ENCODE measurements at places on chromosomes 5 and 9.

DNA sequence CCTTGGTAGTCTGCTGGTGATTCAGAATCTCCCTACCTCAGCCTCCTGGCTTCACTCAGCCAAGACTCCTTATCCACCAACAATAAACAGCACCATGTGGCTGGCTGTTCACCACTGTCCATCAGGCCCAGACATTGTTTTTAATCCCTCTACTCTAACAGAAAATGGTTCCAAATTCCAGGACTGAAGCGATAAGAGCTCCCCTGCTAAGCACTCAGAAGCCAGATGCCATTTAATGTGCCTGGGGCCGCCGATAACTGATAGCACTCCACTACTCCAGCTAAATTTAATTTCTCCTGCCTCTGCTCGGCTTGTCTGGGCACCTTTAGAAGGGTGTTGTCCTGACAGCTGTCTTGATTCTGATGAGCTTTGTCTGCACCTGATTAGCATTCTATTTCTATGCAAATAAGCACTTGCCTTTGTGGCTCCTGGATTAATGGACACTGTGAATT is 47.1 kb downstream of the ZNF622 start:
- peaks cover 36% of the 10 kb centered on the region for H3K27me3 ChIP-seq
- no peak overlapping the region for H3K4me3 ChIP-seq
- DNase-seq = no peak
- H3K27ac ChIP-seq = no peak overlapping the region
- H3K36me3 ChIP-seq = no peaks in the 10 kb centered on the region
- no peaks in the 10 kb centered on the region for H3K4me1 ChIP-seq

GRCh38 chr9:85079349-85079748 is 409.8 kb downstream of the NTRK2 start:
- H3K27ac ChIP-seq = no peak overlapping the region
- H3K36me3 ChIP-seq = peaks cover 2% of the 10 kb centered on the region
- H3K27me3 ChIP-seq = peaks cover 12% of the 10 kb centered on the region
- H3K4me3 ChIP-seq = no peak overlapping the region

DNA sequence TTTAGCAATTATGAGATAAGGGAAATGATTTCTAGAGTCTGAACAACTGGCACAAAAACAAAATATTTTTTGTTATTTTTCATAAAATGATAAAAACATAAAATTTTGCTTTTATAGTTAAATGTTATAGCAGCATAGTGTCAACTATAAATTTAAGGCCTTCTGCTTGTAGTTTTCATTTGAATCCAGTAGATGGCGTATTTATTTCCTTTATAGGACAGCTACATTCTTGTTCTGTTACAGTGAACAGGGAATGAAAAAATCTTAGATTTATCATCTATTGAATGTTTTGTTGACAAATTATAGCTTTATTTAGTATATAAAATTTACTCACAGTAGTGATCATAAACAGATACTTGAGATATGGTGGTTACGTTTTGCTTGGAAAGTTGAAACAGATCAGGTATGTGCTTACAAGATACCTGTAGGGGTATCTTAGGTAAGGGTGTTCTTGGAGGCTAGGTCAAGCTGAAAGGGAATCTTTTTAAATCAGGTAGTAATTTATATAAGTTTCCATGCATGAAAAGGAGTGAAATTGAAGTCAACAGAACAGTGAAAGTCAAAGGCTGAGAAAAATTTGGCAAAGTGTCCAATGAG is 239.3 kb upstream of the GRIN3A start:
- no peaks in the 10 kb centered on the region for H3K4me1 ChIP-seq
- H3K4me3 ChIP-seq = no peak overlapping the region
- H3K27me3 ChIP-seq = peaks cover 16% of the 10 kb centered on the region
- DNase-seq = no peak

- no peak overlapping the region for H3K27ac ChIP-seq
- no peaks in the 10 kb centered on the region for H3K27me3 ChIP-seq
These were observed 232.3 kb upstream of the PTGER4 start for GRCh38 chr5:40447438-40447837.

- H3K4me3 ChIP-seq = no peak overlapping the region
- no peak overlapping the region for H3K27ac ChIP-seq
- peaks cover 1% of the 10 kb centered on the region for H3K36me3 ChIP-seq
- DNase-seq = no peak
- H3K27me3 ChIP-seq = peaks cover 31% of the 10 kb centered on the region
- H3K4me1 ChIP-seq = no peaks in the 10 kb centered on the region
These were observed 34.1 kb upstream of the RAPGEF1 start for GRCh38 chr9:131773911-131774379.
